ENCODE measurements at places on chromosomes 13 and 19.

DNA sequence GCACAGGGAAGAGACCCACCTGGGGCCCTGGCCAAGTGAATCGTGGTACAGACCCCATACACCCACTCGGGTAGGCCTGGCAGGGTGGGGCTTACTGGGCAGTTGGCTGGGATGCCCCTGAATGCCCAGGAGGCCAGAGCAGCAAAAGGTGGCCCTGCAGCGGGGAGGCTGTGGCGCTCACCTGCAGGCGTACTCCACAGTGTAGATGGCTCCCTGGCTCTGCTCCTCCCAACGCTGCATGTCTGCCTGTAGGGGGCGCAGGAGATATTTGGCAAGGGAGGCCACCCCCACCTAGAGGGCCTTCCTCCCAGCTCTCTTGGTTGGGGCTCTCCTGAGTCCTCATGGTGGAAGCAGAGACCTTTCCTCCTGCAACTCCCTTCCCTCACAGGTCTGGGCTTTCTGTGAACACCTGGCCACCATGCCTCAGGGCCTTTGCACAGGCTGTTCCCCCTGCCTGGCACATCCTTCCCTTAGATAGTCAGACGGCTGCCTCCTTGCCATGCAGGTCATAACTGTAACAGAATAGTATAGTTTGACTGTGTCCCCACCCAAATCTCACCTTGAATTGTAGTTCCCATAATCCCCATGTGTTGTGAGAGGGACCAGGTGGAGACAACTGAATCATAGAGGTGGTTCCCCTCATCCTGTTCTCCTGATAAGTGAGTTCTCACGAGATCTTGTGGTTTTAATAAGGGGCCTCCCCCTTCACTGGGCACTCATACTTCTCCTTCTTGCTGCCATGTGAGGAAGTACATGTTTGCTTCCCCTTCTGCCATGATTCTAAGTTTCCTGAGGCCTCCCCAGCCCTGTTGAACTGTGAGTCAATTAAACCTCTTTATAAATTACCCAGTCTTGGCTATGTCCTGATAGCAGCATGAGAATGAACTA, 5.9 kb downstream of the BORCS8 start:
- peak; percentile 51 for DNase-seq

DNA sequence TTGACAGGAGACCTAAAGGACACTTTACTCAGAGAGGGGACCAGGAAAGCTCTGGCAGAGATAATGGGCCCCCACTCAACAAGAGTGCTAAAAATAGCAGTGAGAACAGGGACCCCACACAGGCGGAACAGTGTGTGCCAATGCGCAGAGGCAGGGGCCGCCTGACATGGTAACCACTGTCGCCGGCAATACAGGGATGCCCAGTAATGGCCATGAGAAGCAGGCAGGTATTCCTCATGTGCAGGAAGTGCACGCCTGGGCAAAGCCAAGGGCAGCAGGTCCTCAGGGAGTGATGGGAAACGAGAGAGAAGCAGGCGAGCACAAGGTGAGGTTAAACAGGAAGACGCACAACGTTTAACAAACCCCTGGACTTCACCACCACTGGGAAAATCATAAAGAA, 757.1 kb downstream of the LIG4 start:
- DNase-seq = no peak

- DNase-seq = no peak
These were observed 316.3 kb upstream of the KLF12 start for GRCh38 chr13:74450525-74450845.

DNA sequence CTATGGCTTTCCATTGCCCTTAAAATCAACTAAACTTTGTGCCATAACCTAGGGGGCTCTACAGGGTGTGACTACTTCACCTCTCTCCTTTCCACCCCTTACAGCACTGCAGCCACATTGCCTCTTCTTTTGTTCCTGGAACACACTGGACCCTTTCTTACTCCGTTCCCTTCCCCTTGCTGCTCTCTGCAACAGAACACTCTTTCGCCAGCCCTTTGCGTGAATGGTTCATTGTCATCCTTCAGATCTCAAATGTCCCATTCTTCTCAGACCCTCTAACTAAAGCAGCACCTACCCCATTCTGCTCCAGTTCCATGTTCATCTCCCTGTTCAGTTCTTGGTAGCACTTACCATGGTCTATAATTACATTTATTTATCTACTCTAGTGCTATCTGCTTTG, 208.3 kb downstream of the OXGR1 start:
- no peak for DNase-seq
